NCI-H187 (cell line): ENCODE measurements at places on chromosomes 5 and 9.

GRCh38 chr9:99783799-99784198 lies 37.9 kb upstream of the NR4A3 start:
- no peak for DNase-seq

DNA sequence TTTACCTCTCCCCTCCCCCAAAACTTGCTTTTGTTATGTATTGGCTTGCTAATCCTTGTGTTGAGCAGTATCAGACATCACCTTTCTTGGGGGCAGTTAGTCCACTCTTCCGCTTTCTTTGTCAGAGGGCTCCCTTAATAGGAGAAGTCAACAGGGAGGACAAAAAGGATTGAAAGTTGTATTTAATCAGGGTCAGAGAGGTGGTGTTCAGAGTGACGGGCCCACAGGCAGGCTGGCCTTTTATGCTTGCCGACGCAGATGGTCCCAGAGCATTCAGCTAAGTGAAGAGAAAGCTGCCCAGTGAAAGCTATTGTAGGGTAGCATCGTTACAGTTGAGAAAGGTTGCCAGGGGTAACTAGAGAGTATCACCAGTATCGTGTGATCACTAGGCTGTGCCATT lies 131.1 kb downstream of the ZCCHC7 start:
- no peak for DNase-seq

- no peak for DNase-seq
These were observed 68.6 kb upstream of the DPYSL3 start for GRCh38 chr5:147578228-147579024.

DNA sequence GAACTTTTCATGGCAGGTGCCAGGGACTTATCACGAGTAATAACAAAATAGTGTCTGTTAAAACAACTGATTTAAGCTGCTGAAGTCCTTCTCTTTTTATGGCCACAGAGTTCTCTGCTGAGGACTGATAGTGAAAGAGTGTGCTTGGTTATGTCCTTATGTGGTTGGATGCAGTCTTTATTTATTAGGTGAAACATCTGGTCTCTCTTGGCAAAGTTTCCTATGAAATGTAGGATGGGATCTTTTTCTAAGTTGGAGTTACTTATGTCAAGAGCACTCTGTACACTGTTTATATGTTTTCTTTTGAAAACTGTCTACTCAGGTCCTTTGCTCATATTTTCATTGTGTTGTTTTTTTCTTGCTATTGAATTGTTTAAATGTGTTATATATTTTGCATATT lies 1816.1 kb upstream of the C9orf72 start:
- no peak for DNase-seq

DNA sequence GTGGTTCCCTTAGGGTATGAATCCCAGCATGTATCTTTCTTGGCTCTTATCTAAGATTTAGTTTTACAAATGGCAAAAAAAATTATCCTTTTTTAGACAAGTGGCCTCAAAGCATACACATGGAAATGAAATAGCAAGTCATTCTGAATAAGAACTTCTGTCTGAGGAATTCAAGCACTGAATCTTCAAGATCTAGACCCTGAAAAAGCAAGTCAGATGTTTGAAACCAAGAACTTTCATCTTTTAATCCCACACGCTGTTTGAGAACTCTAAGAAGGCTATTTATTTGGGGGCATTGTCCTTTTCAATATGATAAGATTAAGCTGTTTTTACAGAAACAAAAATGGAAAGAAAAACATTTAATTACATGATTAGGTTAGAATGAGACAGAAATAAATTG lies 549.2 kb upstream of the CYLC2 start:
- DNase-seq = no peak

- DNase-seq = no peak
These were observed 174.8 kb upstream of the CLINT1 start for GRCh38 chr5:158033724-158034123.

GRCh38 chr5:7244208-7244607 lies 151.7 kb upstream of the ADCY2 start:
- no peak for DNase-seq

- no peak for DNase-seq
These were observed 81.3 kb downstream of the OSTF1 start for GRCh38 chr9:75169623-75170022.

- DNase-seq = no peak
These were observed 28.1 kb downstream of the NEK6 start for GRCh38 chr9:124285903-124286291.

- DNase-seq = no peak
These were observed 180.4 kb downstream of the SEMA5A start for GRCh38 chr5:9365512-9365911.

- DNase-seq = no peak
These were observed 3.6 kb downstream of the FGF18 start for GRCh38 chr5:171422902-171423663.

- DNase-seq = no peak
These were observed 234.6 kb downstream of the CAAP1 start for GRCh38 chr9:26657958-26658357.

DNA sequence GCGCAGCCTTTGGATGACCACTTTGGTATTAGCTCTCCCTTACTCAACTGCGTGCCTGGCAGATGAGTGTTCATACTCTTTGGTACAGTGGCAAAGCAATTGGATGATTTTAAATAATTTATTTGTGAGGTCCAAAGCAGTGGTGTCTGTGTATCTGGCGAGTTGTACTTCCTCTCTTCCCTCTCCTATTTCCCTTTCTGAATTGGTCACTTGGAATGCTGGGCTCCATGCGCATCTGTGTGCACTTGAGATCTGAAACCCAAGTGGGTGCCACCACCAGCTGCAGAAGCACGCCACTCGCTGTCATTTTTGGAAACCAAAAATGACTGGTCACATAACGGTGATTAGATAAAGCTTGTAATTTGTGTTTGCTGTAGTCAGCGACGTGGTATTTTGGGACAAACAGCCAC lies 386.0 kb upstream of the KLF4 start:
- no peak for DNase-seq

- peak; percentile 60 for DNase-seq
These were observed 16.1 kb downstream of the ZFR start for GRCh38 chr5:32428426-32428825.

DNA sequence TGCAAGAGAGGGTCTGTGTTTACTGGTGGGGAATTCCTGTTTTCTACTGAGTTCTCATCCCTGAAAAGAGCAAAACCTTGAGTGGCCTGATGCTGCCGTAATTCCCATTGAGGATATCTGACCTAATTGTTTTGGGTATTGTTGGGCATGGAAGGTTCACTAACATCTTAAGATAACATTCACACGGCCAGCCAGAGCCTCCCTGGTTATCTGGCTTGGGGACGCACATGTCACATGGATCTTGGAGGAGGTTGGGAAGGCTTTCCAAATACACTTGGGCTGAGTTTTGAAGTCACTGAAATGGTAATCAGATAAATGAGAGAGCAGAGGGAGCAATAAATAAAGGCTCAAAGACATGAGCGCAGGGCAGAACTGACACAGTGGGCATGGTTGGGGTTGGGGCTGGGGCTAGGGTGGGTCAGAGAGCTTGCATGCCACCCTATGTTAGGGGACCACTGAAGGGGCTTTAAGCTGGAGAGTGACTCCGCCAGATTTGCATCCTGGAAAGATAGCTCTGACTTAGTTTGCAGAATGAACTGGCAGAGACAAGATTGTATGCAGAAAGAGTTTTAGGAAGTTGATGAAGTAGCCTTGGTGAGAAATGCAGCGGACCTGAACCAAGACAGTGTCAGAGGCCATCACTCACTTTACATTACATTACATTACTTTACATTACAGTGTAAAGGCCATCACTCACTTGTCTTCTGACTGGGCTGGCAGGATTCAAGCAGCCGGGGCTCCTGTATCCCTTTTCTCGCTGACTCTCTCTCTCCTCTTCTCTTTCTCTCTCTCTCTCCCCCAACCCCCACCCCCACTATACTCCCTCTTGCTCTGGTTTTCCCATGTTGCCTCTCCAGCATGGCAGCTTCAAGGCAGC lies 24.2 kb downstream of the SLC1A1 start:
- DNase-seq = no peak

DNA sequence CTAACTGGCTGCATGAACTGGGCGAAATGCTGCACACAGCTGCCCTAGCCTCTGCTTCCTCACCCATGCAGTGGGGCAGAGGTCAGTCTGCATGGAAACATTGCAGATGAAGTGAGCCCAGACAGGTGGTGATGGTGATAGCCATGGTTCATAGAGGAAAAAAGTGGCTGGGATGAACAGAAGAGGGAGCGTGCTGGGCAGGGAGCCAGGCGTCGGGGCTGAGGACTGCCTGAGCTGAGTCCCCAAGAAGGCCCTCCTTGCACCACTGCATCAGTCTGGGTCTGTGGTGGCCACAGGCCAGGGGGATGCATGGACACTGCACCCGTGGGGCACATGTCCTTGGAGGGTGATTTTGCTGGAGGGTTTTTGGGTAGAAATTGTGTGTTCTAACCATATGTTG lies 80.5 kb downstream of the AMBP start:
- no peak for DNase-seq

- no peak for DNase-seq
These were observed 17.9 kb upstream of the ZCCHC7 start for GRCh38 chr9:37102486-37102885.

- no peak for DNase-seq
These were observed 25.1 kb upstream of the MIER3 start for GRCh38 chr5:56977021-56977420.

- no peak for DNase-seq
These were observed 42.9 kb downstream of the TMEFF1 start for GRCh38 chr9:100515578-100516494.

GRCh38 chr5:103389846-103390245 lies 131.3 kb downstream of the MACIR start:
- DNase-seq = no peak

DNA sequence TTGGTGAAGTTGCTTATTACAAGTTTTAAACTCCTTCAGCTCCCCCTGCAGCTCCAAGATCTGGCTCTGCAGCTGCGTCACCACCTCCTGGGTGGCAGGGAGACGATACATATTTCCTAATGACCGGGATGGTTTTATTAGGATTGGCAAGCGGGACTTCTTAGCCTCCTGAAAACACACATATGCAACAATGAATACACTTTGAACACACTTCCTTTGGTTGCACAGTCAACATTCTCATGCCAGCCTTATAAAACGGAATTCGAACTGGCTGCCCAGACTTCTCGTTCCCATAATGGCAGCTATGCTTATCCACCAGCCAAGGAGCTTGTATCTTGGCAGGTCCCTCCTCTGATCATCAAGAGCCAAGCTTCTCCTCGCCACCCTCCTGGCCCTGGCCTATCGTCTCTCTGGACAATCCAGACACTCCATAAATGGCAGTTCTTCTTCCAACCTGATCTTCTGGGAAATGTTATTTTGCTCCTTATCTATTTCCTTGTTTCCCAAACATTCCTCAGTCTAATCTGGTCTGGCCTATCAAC lies 131.9 kb downstream of the CDK5RAP2 start:
- no peak for DNase-seq

- DNase-seq = no peak
These were observed 26.7 kb upstream of the RICTOR start for GRCh38 chr5:39100851-39101396.

GRCh38 chr5:32814141-32814540 lies 103.0 kb downstream of the NPR3 start:
- no peak for DNase-seq

GRCh38 chr5:40551496-40552491 lies 127.9 kb upstream of the PTGER4 start:
- DNase-seq = no peak

- DNase-seq = no peak
These were observed 77.0 kb upstream of the PITX1 start for GRCh38 chr5:135110785-135111596.

DNA sequence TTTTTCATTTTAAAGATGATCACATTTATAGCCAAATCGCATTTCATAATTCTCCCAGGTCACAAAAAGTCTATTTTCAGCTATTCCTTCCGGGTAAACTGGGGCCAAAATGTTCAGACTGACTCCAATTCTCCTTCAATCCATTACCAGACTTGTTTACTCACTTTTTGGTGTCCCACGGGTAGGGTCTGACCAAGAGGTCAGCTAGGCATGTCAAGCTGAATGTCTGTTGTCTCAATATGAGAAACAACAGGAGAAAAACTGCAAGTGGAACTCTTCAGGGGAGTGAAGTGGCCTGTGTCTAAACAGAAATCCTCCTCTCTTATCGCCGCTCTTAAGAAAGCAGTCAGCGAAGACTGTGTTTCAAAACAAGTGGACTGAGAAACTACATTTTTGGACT lies 171.3 kb downstream of the APBA1 start:
- DNase-seq = no peak

DNA sequence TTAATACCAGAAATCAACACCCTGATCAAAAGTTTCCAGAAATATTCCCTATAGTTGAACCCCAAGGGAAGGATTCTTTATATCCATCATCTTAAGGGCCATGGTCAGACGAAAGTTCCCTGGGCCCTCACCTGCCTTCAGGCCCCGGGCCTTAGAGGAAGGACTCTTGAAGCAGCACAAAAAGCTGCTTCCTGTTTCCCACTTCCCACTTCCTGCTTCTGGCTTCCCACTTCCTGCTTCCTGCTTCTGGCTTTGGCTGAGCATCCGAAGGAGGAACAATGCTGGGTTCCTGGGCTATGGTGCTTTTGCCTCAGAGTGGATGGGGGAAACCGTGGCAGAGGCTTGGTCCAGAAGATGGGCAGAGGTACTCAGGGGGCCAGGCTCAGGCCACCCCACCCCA lies 25.8 kb upstream of the DAP start:
- DNase-seq = no peak

GRCh38 chr9:4022435-4023067 lies 277.3 kb downstream of the GLIS3 start:
- DNase-seq = no peak

- DNase-seq = no peak
These were observed 288.2 kb downstream of the ACTL7B start for GRCh38 chr9:108567571-108567970.

DNA sequence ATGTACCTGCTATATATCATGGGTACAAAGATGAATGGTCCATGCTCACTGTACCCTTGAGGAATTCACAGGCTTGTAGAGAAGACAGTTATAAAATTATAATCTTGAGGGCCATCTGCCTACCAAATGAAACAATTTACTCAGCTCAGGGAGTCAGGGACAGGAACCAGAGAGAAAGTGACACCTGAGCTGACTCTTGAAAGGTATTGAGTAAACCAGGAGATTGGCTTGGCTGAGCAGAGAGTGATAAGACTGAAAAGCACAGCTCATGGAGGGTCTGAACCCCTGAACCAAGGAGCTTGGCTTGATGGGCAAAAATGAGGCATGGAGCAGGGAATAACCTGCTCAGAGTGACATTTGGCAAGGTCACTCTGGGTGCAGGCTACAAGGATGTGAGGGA lies 147.3 kb downstream of the FAM114A2 start:
- no peak for DNase-seq

DNA sequence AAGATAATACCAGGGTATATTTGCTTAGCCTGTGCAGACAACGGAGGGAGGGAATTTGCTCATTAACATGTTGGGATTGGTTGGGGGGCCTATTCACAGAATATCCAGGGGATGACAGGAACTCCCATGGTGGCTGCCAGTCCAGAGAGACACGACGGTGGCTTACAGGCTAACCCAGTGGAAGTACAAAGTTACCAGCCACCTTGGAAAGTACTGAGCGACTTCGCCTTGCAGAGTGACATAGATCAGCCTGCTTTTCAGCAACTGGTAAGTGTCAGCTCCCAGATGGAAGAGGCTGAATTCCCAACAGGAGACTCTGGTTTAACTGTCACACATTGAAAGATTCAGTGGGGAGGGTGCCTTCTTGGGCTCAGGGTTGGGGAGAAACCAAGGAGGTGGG lies 7.9 kb downstream of the ISL1 start:
- DNase-seq = no peak

- DNase-seq = no peak
These were observed 20.0 kb upstream of the CREBRF start for GRCh38 chr5:173035904-173036707.
